ENCODE measurements at places on chromosomes 4 and X. TPM values are rescaled to one million over a fixed set of nuclear protein-coding genes. Genes with fewer than 3 reads are reported as not detected.

DNA sequence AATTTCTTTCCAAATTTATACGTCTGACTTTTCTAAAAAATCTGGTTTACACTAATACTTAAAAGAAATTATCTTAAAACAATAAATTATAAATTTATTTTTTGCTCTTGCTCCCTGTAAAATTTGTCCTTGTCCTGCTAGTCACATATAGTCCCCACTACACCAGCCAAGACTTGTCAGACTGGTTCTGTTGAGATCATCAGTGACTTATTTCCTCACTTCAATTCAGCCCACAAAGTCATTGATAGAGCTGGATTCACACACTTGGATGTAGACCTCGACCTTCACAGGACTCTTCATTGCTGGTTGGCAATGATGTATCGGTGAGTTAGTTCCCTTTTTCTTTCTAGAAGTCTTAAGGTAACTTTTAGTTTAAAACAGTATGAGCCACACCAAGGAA is at the start of gene TMPRSS11E:
Gene TMPRSS11E (plus strand): TSS at position 263 of the 400 bp plus-strand sequence. CDS start 50 bp downstream, at position 313.
- H3K27me3 ChIP-seq = no peaks in the 10 kb centered on the region
- H3K27ac ChIP-seq = no peak within 1 kb of the TSS
- no peaks in the 10 kb centered on the region for H3K36me3 ChIP-seq
- no peak for DNase-seq
- no peak within 1 kb of the TSS for H3K4me3 ChIP-seq

DNA sequence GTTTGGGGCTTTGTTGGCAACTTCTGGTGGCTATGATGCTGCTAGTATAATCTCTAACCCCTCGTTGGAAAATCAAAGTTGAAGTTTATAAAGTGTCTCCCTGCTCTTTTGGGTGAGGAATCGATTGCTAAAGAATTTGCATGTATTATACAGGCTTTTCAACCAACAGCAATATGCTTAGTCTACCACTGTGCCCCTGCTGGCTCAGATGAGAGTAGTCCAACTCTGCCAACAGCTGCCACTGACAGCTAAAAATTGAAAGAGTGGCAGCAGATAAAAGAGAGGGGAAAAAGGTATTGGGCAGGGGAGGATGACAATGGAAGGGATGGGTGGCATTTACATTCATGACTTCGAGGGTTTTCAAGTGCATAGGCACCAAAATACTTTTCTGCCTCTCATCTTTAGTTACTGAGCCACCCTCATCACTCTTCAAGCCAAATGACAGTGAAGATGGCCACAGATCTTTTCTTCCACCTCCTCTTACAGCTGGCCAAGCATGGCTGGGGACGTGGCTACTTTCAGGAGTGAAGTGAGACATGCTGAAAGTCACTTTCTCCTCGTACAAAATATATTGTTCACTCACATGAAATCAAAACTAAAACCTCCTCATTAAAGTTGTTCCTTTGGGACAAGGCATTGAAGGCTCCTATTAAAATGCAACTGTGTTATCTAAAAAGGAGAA is 2.7 kb upstream of the GRIA3 start:
- H3K27ac ChIP-seq = no peak overlapping the region
- no peaks in the 10 kb centered on the region for H3K36me3 ChIP-seq
- no peaks in the 10 kb centered on the region for H3K4me1 ChIP-seq
- DNase-seq = no peak

- H3K4me1 ChIP-seq = no peaks in the 10 kb centered on the region
- H3K27ac ChIP-seq = peak overlapping the region; percentile 93
- peak overlapping the region; percentile 88 for H3K4me3 ChIP-seq
- H3K27me3 ChIP-seq = no peaks in the 10 kb centered on the region
- no peak for DNase-seq
These were observed 222 bp downstream of the SMAD1 start for GRCh38 chr4:145481942-145482208.

- no peaks in the 10 kb centered on the region for H3K4me1 ChIP-seq
- H3K36me3 ChIP-seq = no peaks in the 10 kb centered on the region
- no peak for DNase-seq
- no peak overlapping the region for H3K27ac ChIP-seq
These were observed 379.5 kb upstream of the FGF13 start for GRCh38 chrX:139091066-139091465.

NEUROG2 gene
- not detected for total RNA-seq

LNX1 gene
- 4.4 TPM for total RNA-seq

SRP72 gene
- 122 TPM for total RNA-seq
